ENCODE measurements at places on chromosomes 11 and 22.

GRCh38 chr11:45501392-45502225, 163.8 kb downstream of the CHST1 start:
- no peak for DNase-seq

- no peak for DNase-seq
Observed at GRCh38 chr11:106581399-106581798, 436.9 kb downstream of the GUCY1A2 start.

GRCh38 chr22:36528341-36528740, 625 bp downstream of the EIF3D start:
- DNase-seq: peak; percentile 42

DNA sequence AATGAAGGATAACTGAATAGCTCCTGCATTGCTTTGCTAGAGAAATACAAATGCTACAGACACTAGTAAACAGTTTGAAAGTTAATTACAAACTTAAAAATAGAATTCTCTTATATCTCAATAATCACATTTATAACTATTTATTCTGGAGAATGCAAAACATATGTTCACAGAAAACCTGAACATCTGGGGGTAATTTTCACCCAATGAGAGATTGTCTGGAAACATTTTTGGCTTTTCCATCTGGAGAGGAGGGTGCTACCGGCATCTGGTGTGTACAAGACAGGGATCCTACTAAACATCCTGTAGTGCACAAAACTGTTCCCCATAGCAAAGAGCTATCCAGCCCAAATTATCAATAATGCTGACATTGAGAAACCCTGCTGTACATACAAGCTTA, 378.4 kb upstream of the CHORDC1 start:
- no peak for DNase-seq

GRCh38 chr22:25509374-25509791, 55.1 kb upstream of the GRK3 start:
- DNase-seq: no peak

DNA sequence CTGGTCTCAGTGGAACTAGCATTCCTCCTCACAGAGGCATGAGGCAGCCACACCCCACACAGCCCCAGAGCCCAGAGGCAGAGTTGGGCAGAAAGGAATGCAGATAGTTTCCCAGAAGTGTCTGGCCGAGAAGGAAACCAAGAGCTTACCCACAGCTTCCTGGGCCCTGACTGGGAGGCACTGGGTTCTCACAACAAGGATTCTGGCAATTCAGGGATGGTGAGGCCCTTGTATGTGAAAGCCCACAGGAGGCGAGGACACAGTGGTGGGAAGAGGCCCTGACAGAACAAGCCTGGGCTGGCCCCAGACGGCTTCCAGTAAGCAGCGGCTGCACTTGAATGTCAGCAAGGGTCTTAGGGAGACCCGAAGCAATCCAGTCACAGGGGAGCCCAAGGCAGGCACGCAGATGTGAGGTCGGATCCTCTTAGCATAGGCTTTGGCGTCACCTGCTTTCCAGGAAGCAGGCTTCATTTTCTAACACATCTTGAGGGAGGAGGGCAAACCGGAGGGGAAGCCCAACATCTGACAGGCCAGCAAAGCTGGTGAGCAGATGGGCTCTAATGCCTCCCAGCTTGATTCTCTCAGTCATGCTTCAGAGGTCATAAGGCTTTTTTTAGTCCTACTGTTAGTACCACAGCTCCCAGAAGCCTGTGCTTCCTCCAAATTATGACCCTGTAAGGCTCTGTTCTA, 78.3 kb upstream of the AKIP1 start:
- DNase-seq: peak; percentile 94

DNA sequence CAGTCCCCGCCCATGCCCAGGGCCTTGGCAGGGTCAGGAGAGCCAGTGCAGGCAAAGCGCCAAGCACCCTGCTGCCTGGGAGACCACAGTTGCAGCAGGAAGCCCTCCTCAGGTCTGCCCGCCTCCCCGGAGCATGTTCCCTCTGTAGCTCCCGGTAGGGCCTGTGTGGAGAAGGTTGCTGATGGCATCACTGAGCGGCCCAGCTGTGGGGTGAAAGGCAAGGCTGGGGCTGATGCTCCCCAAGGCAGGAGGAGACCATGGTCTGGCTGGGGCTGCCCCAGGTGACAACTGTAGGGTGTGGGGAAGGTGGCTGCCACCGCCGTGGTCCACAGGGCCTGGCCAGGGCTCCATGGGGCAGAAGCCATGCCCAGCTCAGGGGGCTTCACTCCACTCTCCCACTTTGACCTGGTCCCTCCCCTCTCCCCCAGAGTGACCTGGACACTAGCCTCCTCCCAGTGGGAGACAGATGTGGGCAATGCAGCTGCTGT, 53.0 kb downstream of the CDKN1C start:
- DNase-seq: no peak

- DNase-seq: no peak
Observed at GRCh38 chr11:123382555-123383074, 47.5 kb upstream of the GRAMD1B start.

DNA sequence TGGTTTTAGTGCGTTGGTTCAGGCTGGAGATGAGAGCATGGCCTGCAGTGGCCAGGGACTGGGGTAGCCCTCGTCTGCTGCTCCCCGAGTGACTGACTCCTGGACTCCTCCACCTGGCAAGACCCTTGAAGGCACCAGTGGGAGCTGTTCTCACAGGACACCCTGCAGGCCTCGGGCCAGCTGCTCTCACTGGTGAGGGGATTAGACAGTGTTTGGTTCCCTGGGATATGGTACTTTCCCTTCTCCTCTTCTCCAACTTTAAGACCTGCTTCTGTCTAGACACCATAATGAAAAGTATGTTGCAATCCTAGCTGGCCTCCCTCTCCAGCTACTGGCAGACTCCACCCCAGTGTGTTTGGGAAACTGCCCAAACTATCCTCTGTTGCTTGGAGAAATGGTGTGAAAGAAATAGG, 168.8 kb upstream of the CADM1 start:
- peak; percentile 76 for DNase-seq
